NCI-H1105 treated with DMSO at 0.1 percent for 48 hours (cell line): ENCODE measurements at places on chromosomes 1 and 21.

- DNase-seq: no peak
These were observed 123.4 kb upstream of the FOXD3 start for GRCh38 chr1:63198871-63199394.

- DNase-seq: no peak
These were observed 3.1 kb downstream of the ATP1A1 start for GRCh38 chr1:116375887-116376728.

- DNase-seq: no peak
These were observed 352.5 kb upstream of the VAMP3 start for GRCh38 chr1:7418442-7419080.

DNA sequence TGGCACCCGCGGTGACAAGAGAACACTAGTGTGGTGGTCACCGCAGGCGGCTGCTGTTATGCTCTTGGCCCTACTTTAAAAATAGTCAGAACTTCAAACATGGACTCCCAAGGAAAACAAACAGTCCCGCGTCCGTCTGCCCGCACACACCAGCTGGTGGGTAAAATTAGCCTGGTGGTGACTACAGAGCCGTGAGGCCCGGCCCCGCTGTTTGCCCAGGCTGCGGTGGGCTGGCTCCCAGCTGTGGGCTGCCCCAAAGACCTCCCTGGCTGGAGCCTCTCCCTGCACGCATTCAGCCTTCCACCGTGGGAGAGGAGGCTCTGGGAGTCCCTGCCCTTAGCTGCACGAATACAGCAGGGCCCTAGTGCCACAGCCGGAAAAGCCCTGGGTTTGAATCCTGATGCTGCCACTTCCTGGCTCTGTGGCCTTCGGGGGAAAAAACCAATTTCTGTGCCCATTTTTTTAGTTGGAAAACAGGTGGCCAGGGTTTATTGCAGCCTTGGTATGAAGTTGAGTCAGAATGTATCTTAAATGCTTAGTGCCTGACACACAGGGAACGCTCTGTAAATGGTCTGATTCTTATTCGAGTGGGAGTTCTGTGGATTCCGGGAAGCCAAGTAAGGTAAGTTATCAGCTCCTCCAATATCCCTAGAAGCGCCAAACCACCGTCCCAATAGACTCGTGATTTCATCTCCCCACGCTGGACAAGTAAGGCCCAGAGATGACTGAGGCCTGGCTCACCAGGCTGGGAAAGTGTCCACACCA, 58.2 kb downstream of the ALPL start:
- DNase-seq: no peak

DNA sequence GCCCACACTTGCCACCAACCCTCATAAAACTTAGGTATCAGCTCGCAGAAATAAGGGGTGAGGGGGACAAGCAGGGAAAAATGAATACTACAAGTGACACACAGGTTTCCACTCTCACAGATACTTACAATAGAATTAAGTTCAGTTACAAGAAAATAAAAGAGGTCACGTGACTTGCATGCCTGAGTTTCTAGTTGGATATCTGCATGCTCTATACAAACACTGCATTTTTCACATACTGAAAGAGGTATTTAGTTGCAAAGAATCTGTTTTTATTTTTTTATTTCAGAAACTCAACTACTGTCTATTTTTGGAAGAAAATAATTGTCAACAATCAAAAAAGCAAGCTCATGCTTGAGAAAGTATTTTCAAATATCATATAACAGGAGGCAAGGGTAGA, 43.5 kb downstream of the DPYD start:
- no peak for DNase-seq

DNA sequence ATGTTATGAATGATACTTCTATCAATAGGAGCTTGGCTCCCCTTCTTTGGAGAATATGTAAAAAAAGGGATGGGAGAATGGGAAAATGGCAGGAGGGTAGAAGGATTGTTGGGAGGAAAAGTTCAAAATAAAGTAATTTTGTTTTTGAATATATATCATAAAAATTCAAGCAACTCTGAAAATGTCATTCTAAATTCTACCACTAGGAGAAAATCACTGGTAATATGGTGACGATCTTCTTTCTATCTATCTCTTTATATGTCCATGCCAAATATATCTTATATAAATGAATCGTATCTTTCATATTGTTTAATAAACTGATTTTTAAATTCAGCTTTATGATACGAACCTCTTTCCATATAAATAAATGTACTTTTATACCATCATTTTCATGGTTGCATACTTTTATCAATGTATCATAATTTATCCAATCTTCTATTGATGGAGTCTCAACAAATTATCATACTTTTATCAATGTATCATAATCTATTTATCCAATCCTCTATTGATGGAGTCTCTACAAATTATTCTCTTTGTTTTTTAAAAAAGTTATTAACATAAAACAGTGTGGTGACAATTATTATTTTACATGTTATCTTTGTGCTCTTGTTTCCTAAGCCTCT, 73.7 kb upstream of the MARK1 start:
- no peak for DNase-seq

- DNase-seq: no peak
These were observed 33.8 kb downstream of the HS2ST1 start for GRCh38 chr1:86948212-86948611.

DNA sequence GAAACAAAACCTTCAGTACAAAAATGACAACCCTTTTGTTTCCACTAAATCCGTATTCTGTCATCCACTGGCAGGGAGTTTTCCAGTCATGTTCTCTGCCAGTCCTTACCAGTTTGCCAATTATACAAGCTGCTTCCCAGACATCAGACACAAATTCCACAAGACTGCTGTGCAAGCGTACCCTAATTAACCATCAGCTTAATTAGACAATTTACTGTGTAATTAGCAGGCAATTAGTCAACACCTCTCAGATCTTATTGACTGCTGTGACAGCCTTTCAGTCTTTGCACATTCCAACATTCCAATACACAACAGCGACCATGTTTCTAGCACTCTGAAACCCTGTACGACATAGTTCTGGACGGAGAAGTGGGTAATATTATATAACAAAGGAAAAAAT, 420.1 kb downstream of the DPYD start:
- no peak for DNase-seq

GRCh38 chr21:38797470-38797869, 8.3 kb upstream of the ETS2 start:
- DNase-seq: no peak
